Activated CD4-positive, alpha-beta T cell treated with anti-CD3 and anti-CD28 coated beads for 4 hours (primary cell): ENCODE measurements at places on chromosomes 7 and 10.

- DNase-seq, result no peak
Measured at GRCh38 chr7:154332811-154333580, 280.8 kb downstream of the DPP6 start.

DNA sequence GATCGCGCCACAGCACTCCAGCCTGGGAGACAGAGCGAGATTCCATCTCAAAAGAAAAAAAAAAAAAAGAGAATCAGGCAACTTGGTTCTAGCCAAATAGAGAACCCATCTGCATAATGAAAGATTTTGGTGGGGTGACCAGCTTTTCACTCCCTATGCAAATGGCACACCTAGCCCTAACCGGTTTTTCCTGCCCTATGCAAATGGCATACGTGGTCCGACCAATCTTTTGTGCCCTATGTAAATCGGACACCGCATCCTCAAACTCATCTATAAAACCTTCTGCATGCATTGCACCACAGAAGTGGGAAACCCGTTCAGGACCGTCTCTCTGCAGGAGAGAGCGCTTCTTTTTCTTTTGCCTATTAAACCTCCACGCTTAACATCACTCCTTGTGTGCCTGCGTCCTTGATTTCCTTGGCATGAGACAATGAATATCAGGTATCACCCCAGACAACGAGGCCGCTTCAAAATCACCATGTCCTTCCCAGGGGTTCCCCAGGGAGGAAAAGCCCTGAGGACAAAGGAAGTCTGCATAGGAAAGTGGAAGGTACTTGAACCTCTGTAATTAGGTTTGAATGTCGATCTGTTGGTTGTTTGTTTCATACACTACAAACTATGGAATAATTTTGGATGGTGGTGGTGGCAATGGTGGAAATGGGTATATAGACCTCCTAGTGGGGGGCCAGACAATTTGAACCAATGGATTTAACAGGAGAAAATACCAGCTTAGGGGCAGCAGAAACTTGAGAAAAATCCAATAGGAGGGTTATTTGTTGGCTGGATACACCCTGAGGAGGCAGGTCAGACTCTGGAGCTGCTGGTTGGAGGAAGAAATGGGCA, 396.2 kb downstream of the TYW1 start:
- DNase-seq, result no peak

GRCh38 chr7:47337531-47337930, 244.4 kb downstream of the TNS3 start:
- no peak for DNase-seq

- DNase-seq, result no peak
Measured at GRCh38 chr10:98920807-98921206, 314.8 kb downstream of the HPSE2 start.
